ENCODE measurements at places on chromosomes 4 and X. TPM values are rescaled to one million over a fixed set of nuclear protein-coding genes. Genes with fewer than 3 reads are reported as not detected.

The SATL1 gene
- total RNA-seq, result 0.18 TPM

The EFHC2 gene
- not detected for total RNA-seq

The PAGE5 gene
- total RNA-seq, result not detected

The TFDP3 gene
- not detected for total RNA-seq

The MAGEB2 gene
- total RNA-seq, result not detected

The CTAG2 gene
- total RNA-seq, result not detected

The PABPC4L gene
- total RNA-seq, result not detected

The NPFFR2 gene
- total RNA-seq, result not detected

The UCP1 gene
- not detected for total RNA-seq

The INTU gene
- total RNA-seq, result 4.4 TPM

The GRPR gene
- not detected for total RNA-seq

GRCh38 chrX:38178396-38178795, 42.3 kb downstream of the SRPX start:
- DNase-seq, result no peak
- H3K36me3 ChIP-seq, result no peaks in the 10 kb centered on the region
- H3K4me1 ChIP-seq, result no peaks in the 10 kb centered on the region
- no peak overlapping the region for H3K4me3 ChIP-seq
- no peak overlapping the region for H3K27ac ChIP-seq

- H3K4me3 ChIP-seq, result no peak overlapping the region
- no peak overlapping the region for H3K27ac ChIP-seq
- no peaks in the 10 kb centered on the region for H3K4me1 ChIP-seq
- H3K36me3 ChIP-seq, result no peaks in the 10 kb centered on the region
- DNase-seq, result no peak
- H3K27me3 ChIP-seq, result no peaks in the 10 kb centered on the region
Measured at GRCh38 chr4:56261027-56261426, 126.3 kb downstream of the AASDH start.

- no peak overlapping the region for H3K27ac ChIP-seq
- H3K4me3 ChIP-seq, result no peak overlapping the region
- H3K27me3 ChIP-seq, result no peaks in the 10 kb centered on the region
- DNase-seq, result no peak
Measured at GRCh38 chr4:118872181-118872580, 16.5 kb upstream of the SYNPO2 start.

- H3K27me3 ChIP-seq, result no peaks in the 10 kb centered on the region
- no peak overlapping the region for H3K4me3 ChIP-seq
- H3K36me3 ChIP-seq, result no peaks in the 10 kb centered on the region
- no peak overlapping the region for H3K27ac ChIP-seq
- no peak for DNase-seq
Measured at GRCh38 chrX:63918611-63919010, 133.6 kb upstream of the ARHGEF9 start.

DNA sequence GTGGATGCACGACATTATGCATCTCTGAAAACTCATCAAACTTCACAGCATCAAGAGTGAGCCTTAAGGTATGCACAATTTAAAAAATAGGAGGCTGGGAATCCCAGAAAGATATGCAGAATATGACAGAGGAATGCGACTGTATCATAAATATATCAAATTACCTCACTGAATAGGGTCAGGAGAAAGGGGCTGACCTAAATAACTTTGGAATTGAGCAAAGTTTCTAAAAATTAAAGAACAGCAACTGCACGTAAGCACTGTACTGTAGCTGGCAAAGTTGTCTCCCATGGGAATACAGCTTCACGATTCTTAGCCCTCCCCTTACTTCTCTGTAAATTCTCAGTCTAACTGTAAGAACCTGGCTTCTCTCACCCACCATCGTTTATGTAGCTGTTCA, 397.4 kb upstream of the ZFP42 start:
- H3K4me1 ChIP-seq, result peaks cover 20% of the 10 kb centered on the region
- no peak overlapping the region for H3K4me3 ChIP-seq

- H3K27me3 ChIP-seq, result no peaks in the 10 kb centered on the region
- no peak overlapping the region for H3K4me3 ChIP-seq
- no peaks in the 10 kb centered on the region for H3K4me1 ChIP-seq
- no peak overlapping the region for H3K27ac ChIP-seq
- no peaks in the 10 kb centered on the region for H3K36me3 ChIP-seq
Measured at GRCh38 chr4:54986095-54986846, 139.1 kb downstream of the KDR start.

GRCh38 chrX:35458142-35458541, 340.0 kb upstream of the MAGEB16 start:
- H3K27ac ChIP-seq, result no peak overlapping the region
- no peaks in the 10 kb centered on the region for H3K36me3 ChIP-seq
- no peak for DNase-seq
- no peaks in the 10 kb centered on the region for H3K4me1 ChIP-seq
- H3K27me3 ChIP-seq, result no peaks in the 10 kb centered on the region

DNA sequence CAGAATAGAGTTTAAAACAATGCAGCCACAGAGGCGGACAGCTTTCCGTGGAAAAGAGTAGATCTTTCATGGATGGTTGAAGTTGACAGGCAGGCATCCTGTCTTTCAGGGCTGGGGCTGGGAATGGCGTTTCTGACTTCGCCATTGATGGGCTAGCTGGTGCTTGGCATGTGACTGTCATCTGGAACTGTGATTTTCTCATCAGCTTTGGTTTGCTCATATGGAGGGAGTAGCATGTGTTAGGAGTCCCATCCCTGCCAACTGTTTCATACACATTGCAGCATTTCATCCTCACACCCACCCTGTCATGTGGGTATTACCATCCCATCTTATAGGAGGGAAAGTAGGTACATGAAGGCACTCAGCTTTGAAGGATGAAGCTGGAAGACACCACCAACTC, 49.2 kb upstream of the STX18 start:
- H3K4me3 ChIP-seq, result no peak overlapping the region
- DNase-seq, result no peak
- H3K27ac ChIP-seq, result no peak overlapping the region
- H3K4me1 ChIP-seq, result peaks cover 6% of the 10 kb centered on the region

GRCh38 chr4:11487868-11488544, 59.3 kb upstream of the HS3ST1 start:
- no peak overlapping the region for H3K27ac ChIP-seq
- no peaks in the 10 kb centered on the region for H3K4me1 ChIP-seq
- H3K27me3 ChIP-seq, result no peaks in the 10 kb centered on the region
- DNase-seq, result no peak
- no peaks in the 10 kb centered on the region for H3K36me3 ChIP-seq

GRCh38 chr4:146439437-146439836, 82.3 kb downstream of the SLC10A7 start:
- no peak overlapping the region for H3K4me3 ChIP-seq
- DNase-seq, result no peak
- H3K27ac ChIP-seq, result no peak overlapping the region
- peaks cover 22% of the 10 kb centered on the region for H3K4me1 ChIP-seq
- H3K27me3 ChIP-seq, result no peaks in the 10 kb centered on the region

GRCh38 chr4:23775694-23776093, 114.2 kb downstream of the PPARGC1A start:
- no peaks in the 10 kb centered on the region for H3K4me1 ChIP-seq
- no peaks in the 10 kb centered on the region for H3K36me3 ChIP-seq
- no peak for DNase-seq
- H3K4me3 ChIP-seq, result no peak overlapping the region
- H3K27ac ChIP-seq, result no peak overlapping the region

Data from SJSA1 (cell line).